ENCODE measurements at places on chromosomes 5 and 9.

DNA sequence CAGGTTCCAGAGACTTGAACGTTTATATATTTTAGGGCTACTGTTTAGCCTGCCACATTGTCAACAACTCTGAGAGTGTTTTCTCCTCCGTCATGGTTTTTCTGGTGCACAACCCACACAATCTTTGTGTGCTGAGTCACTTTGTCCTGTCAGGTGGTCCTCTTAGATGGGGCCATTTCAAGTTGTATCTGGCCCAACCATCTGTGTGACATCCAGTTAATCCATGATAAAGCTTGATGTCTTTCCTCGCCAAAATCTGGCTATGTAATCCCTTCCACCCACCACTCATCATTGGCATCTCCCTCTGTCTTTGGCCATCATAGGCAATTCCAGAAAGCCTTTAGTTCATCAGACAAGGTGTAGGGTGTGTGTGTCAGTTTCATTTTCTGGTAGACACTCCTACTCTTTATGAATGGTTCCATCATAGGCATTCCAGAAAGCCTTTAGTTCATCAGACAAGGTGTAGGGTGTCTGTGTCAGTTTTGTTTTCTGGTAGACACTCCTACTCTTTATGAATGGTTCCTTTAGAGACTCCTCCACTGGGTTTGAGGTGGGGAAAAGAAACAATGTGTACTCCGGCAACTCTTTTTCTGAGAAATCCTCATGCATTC lies 282.0 kb upstream of the ACTBL2 start:
- DNase-seq: no peak

DNA sequence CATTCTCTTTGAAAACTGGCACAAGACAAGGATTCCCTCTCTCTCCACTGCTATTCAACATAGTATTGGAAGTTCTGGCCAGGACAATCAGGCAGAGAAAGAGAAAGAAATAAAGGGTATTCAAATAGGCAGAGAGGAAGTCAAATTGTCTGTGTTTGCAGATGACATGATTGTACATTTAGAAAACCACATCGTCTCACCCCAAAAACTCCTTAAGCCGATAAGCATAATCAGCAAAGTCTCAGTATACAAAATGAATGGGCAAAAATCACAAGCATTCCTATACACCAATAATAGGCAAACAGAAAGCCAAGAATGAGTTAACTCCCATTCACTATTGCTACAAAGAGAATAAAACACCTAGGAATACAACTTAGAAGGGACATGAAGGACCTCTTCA lies 21.0 kb upstream of the EPB41L4A start:
- no peak for DNase-seq

GRCh38 chr9:103981912-103982311 lies 112.2 kb upstream of the SMC2 start:
- DNase-seq: no peak

- no peak for DNase-seq
Observed at GRCh38 chr5:124819201-124819600, 72.8 kb upstream of the ZNF608 start.

DNA sequence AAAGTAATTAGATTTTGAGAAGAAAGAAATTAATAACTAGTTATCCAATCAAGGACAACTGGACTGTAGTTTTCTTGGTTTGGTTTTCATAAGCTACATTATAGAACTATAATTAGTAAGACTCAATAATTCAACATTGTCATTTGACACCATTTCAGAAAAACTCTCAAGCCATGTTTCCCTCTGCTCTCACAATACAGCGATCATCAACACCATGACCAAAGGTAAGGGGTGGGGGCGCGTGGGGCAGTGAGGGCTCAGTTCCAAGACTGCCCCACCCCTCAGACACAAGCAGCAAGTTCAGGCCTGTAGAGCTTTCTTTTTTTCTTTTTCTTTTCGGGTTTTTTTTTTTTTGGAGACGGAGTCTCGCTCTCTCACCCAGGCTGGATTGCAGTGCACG lies 6.4 kb downstream of the CMBL start:
- DNase-seq: peak; percentile 79

DNA sequence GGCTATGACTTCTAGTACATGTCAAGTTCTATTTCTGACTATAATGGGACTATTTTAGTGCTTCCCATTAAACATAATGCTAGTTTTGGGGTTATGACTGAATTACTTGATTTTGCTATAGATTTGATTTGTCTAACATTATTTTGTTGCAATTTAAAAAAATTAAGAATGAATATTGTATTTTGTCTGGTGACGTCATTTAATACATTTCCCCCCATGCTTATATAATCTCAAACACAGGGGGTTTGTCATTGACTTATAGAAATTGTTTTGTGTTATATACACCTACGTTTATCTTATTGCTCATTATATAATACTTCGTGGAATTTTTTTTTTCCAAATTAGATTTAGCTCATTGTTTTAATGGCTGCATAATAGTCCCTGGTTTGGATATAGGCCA lies 270.3 kb upstream of the VLDLR start:
- DNase-seq: no peak

DNA sequence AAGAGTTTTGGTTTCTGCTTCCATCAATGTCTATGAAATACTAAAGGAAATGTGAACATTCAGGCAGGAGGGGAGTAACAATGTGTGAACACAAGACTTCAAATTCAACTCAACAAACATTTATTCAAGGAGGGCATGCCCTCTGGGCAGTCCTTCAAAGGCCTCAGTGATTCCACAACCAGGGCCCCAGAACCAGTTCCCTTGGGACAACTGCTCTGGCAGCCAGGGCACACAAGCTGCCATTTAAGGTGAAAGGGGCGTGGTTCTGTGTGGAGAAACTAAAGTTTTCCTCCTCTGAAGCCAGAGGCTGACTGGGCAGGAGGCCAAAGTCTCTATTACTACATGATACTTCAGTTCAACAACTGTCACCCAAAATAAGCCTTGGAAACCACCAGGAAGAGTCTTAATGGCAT lies 3.2 kb downstream of the RBM18 start:
- DNase-seq: peak; percentile 64

DNA sequence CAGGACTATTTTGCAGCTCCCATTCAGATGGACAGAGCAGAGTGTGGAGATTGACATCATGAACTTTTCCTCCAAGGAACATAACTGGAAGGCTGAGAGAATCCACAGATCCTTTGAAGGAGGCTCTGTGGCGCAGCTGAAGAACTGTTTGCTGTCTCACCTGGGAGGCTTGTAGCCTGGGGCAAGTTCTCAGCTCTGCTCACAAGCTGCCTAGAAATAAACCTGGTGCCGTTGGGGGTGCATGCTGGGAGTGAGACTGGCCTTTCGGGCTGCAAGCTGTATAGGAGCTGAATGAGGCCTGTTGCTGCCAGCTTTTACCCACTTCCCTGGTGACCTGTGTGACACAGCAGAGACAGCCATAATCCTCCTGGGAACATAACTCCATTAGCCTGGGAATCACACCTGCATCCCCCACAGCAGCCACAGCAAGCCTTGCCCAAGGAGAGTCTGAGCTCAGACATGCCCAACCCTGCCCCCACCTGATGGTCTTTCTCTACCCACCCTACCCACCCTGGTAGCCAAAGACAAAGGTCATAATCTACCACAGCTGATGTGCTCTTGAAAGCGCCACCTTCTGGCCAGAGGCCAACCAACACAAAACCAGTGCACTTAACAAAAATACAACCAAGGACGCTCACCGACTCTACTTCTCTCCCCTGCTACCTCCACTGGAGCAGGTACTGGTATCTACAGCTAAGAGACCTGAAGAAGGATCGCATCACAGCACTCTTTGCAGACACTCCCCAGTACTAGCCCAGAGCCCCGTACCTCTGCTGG lies 205.1 kb upstream of the MRPS30 start:
- DNase-seq: no peak

DNA sequence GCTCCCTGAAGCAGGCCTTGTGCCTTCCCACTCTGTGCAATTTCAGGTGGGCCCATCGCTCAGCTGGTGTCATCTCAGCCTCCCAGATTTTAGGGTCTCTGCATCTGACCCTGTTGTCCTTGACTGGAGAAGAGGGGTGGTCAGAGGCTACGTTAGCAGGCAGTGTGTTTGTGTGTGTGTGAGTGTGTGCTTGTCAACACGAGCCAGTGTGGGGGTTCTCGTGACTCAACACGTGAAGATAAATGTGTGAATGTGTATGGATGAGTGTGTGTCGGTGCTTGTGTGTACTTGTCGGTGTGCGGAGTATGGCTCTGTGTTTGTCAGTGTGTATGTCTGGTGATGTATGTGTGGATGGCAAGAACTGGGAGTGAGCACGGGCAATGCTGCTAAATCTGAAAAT lies 142.6 kb upstream of the KLF4 start:
- no peak for DNase-seq

DNA sequence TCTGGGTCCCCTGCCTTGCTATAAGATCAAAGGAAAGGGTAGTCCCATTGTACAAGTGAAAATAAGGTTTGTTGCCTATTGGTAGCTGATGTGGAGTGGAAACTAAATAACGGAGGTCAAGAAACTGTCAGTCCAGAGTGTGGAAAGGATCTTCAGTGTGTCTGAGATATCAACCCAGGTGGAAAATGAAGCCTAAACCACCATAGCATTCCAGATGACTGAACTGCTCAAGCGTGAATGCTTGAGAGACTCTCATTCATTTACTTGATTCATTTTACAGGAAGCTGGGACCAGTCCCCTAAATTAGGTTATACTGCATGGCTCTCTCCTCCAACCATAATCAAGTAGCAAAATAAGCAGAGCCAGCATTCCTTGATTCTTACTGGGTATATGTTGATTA lies 116.0 kb upstream of the SLC28A3 start:
- DNase-seq: no peak

DNA sequence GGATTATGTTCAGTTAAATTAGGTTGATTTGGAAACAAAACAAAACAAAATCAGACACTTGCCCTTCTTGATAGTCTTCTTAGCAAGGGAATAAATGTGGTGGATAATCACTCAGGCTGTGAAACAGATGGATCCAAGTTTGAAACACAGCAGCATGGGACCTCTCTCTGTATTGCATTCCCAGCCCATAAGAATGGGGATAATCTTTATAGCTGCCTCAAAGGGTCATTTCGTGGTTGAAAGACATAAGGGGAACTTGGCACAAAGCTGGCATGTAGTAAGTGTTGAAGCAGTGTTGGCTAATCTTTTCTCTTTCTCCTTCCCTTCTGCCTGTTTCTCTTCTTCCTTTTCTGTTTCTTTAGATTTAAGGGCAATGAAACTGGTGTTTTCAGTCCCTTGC lies 333.9 kb upstream of the TLE4 start:
- DNase-seq: no peak

- DNase-seq: no peak
Observed at GRCh38 chr9:90457386-90458190, 185.0 kb downstream of the DIRAS2 start.

DNA sequence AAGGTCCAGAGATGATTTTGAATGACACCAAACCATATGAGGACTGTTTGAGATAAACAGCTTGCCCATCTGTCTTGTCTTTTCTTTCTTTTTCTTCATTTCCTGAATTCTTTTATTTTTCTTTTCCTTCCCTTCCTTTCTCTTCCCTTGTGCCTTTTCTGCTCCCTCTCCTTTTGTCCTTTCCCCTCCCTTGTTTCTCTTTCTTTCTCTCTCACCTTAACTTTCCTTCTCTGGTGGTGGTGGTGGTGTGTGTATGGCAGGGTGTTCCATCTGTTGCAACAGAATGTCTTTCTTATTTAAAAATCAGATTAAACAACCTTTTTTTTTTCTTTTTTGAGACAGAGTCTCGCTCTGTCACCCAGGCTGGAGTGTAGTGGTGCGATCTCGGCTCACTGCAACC lies 3.8 kb upstream of the PDCL start:
- no peak for DNase-seq

- no peak for DNase-seq
Observed at GRCh38 chr5:175253597-175253996, 190.4 kb downstream of the DRD1 start.

DNA sequence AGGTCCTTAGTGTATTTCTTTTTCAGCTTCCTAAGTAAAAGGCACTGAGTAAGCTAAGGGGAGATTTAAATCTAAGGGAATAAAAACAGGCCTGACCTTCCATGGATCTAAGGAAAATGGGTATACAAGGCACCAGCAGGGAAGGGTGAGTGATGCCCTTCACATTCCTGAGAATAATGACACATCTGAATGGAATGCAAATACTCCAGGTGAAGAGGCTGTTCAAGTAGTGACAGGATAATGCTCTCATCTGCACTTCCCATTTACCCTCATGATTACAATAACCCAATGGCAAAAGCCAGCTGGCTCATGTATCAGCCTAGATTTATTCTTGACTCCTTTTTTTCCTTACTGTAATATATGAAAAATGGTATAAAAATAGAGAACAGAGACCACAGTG lies 216.2 kb upstream of the ACTBL2 start:
- no peak for DNase-seq

DNA sequence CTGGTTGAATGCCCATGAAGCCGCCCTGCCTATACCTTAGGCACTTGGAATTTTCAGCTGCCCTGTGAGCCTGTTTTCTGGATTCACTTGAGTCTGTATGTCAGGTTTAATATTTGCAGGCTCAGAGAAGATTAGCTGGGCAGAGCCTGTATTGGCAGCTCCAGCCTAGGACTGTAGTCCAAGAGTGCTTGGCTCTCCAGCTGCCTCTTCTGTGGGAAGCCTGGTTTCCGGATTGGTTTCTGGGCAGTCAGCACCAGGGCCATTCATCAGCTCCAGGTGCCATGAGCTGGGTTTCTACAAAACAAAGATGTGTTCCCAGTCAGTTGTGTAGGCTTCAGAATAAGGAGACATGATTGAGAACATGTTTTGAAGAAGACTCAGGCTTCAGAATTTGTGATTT lies 90.1 kb downstream of the ARHGAP26 start:
- DNase-seq: no peak

DNA sequence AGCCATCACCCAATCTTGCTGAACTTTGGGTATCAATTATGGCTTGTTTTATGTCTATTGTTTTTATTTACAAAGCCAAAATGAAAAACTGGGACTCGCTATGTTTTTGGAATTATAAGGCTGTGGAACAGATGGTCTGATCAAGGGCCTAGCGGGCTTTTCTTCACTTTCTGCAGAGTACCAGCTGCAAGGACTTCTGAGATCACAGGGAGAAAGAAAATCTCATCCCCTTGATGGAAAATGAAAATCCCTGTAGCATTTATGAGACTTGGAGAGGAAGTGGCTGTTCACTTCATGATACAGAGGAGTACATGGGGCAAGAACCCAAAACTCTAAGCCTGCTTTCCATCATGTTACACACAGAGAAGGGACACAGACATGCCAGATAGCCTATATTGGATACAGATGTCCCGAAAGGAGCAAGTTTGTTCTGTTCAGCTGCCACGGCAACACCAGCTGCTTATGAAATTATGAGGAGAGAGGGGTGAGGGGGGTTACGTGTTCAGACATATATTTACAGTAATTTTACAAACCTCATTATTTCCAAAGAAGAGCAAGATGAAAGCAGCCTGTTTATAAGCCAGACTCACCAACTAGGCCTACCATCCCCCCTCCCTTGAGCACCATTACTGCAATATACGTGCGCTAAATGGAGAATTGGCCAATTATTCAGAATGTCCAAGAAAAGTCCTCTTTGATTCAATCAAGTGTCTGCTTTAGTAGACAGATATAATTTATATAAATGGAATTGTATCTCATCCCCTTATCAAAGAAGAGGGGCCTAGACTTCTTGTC lies 220.0 kb downstream of the MARCHF11 start:
- DNase-seq: no peak

DNA sequence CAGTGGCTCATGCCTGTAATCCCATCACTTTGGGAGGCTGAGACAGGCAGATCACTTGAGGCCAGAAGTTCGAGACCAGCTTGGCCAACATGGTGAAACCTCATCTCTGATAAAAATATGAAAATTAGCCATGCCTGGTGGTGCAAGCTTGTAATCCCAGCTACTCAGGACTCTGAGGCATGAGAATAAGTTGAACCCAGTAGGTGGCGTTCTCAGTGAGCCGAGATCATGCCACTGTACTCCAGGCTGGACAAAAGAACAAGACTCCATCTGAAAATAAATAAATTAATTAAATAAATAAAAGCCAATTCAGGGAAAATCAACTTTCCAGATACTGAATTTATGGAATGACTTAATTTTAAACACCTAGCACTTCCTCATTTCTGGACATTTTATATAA lies 1722.1 kb downstream of the MAT2B start:
- DNase-seq: no peak

All from NCI-H1105 (cell line).